ENCODE measurements at places on chromosomes 5 and 9.

DNA sequence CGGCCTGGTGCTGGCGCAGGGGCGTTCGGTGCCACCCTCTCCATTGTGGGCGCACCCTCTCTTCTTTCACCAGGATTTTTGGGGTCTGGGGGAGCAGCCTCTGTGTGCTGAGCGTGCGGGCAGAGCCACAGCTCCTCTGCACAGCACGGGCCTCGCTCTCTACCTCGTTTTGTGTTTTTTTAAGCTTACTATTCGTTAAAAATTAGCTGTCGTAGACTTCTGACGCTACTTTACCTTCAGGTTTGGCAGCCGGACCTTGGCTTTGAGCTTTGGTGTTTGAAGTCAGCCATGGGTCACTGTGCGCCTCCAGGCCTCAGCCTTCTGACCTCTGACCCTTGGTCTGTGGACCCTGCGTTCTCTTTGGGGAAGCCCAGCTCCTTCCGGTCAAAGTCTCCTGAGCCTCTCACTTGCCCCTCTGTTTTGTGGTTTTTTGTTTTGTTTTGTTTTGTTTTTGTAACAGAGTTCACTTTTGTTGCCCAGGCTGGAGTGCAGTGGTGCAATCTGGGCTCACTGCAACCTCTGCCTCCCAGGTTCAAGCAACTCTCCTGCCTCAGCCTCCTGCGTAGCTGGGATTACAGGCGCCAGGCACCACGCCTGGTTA is 88.2 kb upstream of the CACNA1B start:
- no peak for DNase-seq

DNA sequence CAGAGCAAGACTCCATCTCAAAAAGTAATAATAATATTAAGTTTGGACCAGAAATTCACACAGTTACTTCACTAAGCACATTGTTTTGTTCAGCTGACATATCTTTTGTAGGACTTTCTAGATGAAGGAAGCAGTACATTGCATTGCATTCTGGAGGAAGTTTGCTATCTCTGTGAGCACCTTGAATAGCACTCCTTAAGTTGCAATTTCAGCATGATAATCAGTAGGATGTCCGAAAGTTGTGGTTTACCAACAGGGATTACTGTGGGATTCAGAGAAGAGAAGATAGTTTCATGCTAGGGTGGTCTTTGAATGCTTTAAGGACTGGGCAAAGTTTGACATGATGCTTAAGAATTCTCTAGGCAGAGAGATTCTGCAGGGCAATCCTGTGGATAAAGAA is 18.4 kb upstream of the TTC23L start:
- DNase-seq, result no peak

DNA sequence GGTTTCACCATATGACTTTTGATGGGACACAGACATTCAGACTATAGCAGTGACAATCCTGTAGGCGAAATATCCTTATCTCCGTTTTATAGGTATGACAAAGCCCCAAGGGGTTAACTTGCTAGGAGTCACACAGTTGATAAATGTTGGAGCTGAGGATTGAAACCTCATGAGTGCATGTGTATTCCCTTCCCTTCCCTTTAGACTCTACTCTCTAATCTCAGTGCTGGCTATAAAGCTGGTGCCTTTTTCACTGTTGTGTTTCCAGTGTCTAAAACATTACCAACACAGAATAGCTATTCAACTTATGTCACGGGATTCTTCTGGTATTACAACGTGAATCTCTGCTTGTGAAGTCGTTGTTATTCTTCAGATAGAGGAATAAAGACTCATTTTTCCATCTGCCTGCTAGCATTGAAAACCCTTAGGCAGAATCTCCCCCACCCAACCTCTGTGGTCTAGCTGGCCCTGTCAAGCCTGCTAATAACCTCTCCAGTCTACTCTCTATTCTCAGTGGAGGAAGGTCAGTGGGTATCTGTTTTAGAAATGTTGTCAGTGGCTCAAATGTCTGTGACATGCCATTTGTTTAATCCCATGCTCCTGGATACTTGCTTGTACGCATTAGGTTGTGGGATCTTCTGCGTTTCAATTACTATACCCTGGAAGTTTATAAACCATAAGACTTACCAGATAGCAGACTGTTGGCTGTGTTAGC is 121.2 kb downstream of the TLE4 start:
- DNase-seq, result no peak

- no peak for DNase-seq
Observed at GRCh38 chr9:73073337-73074175, 78.1 kb upstream of the ANXA1 start.

GRCh38 chr9:137412431-137412830 is 10.5 kb downstream of the EXD3 start:
- DNase-seq, result no peak

DNA sequence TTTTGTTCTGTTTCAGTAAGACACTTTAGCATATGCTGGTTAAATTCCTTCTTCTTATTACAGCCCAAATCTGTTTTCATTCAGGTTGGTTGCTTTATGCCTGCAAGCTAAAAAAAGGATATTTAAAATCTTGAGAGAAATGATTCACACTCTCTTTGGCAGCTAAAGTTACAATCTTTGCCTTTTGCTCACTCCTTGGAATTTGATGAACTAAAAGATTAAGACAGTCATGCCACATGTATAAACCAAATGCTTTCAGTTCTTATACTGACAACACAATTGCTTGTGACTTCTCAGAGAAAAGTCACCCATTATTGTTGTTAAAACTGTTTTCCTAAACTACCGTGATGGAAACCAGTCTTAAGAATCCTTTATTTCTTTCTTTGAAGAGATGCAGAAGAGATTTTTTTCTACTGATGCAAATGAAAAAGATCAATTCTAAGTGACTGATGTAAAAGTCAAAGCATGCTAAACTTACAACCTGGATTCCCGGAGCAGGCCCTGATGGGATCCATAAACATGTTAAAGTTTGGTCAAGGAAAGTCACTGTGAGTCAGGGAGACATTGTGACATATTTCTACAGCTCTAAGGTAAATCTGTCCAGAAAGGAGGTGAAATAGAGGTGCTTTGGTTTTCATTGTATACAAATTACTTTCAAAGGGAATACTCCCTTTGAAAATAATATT is 144.2 kb upstream of the CDH10 start:
- DNase-seq, result no peak

- DNase-seq, result no peak
Observed at GRCh38 chr5:58318468-58318867, 141.4 kb downstream of the PLK2 start.

- DNase-seq, result no peak
Observed at GRCh38 chr5:155957884-155958283, 369.1 kb upstream of the SGCD start.

DNA sequence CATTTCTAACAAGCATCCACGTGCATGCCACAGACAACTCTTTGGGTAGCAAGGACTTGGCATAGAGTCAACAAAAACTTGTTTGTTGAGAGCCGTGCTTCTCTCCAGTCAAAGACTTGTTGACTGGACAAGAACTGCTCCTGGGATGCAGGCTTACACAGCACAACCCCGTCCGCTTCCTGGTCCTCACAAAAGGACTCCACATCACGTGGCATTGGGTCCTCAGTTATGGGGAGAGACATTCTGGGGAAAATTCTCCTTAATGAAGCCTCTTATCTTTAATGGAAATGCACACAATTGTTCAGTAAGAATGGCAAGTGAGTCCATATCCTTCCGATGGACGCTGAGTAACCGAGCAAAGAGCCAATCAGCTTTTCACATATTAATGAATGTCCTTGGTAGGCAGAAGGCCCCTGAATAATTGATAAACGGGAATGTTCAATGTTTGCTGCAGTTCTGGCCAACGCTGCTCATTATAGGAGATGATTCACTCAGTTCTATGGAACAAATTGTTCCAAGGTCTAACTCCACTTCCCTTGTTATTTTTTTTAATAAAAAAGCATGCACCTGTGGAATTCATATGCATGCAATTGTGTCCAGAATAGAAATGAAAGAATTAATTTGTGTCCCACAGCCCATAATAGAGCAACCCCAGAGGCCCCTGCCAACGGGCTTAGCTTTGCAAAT is 97.0 kb upstream of the ZNF366 start:
- no peak for DNase-seq

DNA sequence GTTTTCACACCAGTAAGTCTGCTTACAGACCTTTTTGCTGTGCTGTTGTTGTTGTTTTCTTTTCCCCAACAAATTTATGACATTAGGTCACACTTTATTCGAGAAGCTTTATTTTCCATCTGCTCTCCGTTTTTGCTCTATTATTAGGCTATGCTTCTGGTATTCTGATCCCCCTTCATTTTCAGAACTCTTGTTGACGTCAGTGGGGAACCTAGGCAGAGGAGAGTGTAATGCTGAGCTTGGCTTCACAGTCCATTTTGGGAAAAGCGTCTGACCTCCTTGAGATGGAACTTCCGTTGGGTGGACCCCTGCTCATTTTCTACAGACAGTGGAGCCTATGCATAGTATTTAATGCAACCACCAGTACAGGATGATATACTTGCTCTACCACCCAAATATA is 387.9 kb upstream of the MEF2C start:
- no peak for DNase-seq

GRCh38 chr5:154372661-154373060 is 73.1 kb upstream of the SAP30L start:
- no peak for DNase-seq
